NK-92 treated with Interleukin-12 subunit alpha and Interleukin-12 subunit beta, amount 100 ng/mL, for 24 hours (cell line): ENCODE measurements at places on chromosomes 4 and X.

- no peak for DNase-seq
These were observed 86.1 kb downstream of the BMP3 start for GRCh38 chr4:81116566-81116965.

DNA sequence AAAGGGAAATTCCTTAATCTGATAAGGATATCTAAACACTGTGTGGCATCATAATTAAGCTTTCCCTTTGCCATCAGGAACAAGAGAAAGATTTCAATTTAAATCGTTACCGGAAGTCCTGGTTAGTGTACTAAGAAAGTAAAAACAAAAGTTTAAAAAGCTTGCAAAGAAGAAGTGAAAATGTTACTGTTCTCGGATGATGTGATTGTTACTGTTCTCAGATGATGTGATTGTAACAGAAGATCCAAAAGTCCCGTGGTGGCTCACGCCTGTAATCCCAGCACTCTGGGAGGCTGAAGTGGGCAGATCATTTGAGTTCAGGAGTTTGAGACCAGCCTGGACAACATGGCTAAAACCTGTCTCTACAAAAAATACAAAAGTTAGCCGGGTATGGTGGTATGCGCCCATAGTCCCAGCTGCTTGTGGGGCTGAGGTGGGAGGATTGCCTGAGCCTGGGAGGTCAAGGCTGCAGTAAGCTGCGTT lies 62.5 kb downstream of the RGS12 start:
- no peak for DNase-seq

DNA sequence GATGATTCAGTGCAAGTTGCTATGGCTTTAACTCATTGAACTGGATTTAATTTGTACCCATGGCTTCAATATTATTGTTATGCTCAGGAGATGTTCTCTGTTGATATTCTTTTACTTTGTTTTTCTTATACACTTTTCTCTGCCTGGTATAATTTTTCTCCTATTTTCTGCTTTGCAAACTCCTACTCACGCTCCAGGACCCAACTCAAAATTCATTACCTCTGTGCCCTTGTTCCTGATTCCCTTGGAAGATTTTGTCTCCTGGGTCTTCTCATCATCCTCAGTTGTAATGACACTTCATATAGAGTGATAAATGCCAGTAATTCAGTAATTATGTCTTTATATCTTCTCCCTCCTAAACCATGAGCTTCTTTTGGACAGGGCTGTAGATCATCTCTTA lies 259.9 kb upstream of the JADE1 start:
- DNase-seq, result no peak

GRCh38 chr4:4217113-4217512 lies 9.6 kb downstream of the OTOP1 start:
- DNase-seq, result no peak

DNA sequence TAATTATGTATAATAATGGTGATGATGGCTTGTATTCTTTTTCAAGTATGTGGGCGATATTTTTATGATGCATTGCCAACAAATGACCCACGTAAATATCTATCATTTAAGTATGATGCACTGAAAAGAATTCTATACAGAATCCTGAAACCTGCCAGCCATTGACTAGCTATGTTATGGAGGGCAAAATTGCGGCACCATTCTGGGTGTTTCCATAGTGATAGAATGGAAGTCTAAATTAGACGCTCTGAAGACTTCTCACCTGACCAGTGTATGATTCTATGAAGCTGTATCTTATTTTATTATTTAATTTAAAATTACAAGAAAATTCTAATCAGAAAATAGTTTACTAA lies 677 bp upstream of the CENPC start:
- no peak for DNase-seq

DNA sequence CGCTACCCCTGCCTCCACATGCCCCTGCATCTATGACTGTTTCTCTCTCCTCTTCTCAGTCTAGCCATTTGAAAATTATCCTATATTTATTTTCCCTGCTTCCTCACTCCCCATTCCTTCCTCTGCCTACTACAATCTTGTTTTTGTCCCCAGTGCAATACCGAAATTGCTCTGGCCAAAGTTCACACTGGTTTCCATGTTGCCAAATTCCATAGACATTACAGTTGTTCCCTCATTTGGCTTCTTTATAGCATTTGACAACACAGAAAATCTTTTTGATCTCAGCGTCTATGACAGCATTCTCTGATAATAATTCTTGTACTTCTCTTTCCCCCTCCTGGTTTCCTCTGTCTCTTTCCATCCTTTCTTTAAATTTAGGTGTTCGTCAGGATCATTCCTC lies 99.4 kb downstream of the GPR82 start:
- DNase-seq, result no peak

GRCh38 chr4:17544205-17544604 lies 29.2 kb downstream of the CLRN2 start:
- DNase-seq, result no peak

- no peak for DNase-seq
These were observed 490.8 kb downstream of the RAPGEF2 start for GRCh38 chr4:159593681-159594080.

DNA sequence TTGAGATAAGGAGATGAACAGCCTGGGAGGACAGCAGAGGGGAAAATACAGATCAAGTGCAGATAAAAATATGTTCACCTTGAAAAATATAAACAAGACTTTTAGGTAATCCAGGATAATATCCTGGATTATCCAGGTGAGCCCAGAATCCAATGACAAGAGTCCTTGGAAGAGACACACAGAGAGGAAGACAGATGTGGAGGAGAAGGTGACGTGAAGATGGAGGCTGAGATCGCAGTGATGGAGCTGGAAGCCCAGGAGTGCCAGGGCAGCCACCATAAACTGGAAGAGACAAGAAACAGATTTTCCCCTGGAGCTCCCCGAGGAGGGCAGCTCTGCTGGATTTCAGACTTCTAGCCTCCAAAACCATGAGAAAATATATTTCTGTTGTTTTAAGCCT lies 230.7 kb downstream of the UNC5C start:
- DNase-seq, result no peak

- DNase-seq, result no peak
These were observed 446.9 kb downstream of the GRXCR1 start for GRCh38 chr4:43339435-43339834.

- no peak for DNase-seq
These were observed 151.2 kb upstream of the SLC4A4 start for GRCh38 chr4:71187404-71188155.
